ENCODE measurements at places on chromosomes 1 and 21.

DNA sequence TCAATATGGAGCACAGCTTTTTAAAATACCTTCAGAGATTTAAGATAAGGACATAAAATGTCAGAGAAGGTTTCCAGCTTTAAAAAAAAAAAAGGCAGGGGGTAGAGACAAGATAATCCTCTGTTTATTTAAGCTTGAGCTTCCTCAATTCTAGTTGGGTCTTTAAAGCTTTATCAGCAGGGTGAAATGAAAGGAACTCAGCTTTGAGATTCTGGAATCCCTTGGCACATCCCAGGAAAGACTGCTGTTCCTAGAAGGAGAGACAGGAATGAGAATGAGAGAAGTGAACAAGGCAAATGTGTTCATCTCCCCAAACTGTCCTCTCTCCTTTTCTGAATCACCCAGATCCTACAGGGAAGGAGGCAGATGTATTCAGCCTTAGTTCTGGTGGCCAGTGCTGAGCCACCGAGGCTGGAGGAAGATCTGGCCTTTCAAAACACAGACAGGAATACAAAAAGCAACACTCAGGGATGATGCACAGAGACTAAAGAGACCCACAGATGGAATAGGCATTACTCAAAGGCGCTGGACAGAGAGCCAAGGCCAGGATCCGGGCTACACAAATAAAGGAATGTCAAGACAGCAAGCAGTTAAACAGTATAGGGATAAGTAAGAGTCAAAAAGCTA is 385.8 kb upstream of the DUSP10 start:
- no peak for DNase-seq

DNA sequence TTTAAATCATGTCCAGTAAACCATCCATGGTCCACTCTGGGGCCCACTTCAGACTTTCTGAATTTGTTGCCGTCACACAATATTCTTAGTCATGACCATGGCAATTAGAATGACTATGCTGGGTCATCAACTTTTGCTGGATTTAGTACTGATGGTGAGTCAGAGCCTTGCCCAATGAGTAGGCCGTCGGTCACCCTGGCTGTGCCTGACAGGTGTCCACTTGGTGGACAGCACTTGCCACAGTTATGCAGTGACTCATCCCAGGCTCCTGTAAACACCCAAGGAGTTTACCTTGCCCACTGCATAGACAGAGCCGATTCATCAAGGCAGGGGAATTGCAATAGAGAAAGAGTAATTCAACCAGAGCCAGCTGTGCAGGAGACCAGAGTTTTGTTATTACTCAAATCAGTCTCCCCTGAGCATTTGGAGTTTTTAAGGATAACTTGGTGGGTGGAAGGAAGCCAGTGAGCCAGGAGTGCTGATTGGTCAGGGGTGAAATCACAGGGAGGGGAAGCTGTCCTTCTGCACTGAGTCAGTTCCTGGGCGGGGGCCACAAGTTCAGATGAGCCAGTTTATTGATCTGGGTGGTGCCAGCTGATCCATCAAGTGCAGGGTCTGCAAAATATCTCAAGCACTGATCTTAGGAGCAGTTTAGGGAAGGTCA is 333.8 kb downstream of the PTPRU start:
- DNase-seq, result peak; percentile 17

- no peak for DNase-seq
These were observed 12.9 kb downstream of the EPHA8 start for GRCh38 chr1:22576150-22576544.

DNA sequence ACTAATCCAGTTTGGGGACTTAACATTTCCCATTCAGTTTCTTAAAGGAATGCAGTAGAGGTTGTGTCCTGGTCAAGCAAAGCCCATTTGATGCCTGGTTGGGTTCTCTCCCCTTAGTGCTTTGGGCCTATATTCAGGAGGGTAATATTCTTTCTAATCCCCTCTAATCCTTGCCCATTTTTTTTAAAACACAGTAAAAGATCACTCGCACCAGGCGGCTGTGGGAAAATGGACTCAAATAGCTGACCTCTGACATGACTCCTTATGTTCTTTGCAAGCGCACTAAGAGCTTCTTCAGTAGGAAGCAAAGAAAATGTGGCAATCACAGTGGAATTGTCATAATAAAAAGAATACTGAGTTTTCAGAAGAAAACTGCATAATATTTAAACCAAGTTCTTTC is 49.9 kb downstream of the WNT2B start:
- DNase-seq, result no peak

DNA sequence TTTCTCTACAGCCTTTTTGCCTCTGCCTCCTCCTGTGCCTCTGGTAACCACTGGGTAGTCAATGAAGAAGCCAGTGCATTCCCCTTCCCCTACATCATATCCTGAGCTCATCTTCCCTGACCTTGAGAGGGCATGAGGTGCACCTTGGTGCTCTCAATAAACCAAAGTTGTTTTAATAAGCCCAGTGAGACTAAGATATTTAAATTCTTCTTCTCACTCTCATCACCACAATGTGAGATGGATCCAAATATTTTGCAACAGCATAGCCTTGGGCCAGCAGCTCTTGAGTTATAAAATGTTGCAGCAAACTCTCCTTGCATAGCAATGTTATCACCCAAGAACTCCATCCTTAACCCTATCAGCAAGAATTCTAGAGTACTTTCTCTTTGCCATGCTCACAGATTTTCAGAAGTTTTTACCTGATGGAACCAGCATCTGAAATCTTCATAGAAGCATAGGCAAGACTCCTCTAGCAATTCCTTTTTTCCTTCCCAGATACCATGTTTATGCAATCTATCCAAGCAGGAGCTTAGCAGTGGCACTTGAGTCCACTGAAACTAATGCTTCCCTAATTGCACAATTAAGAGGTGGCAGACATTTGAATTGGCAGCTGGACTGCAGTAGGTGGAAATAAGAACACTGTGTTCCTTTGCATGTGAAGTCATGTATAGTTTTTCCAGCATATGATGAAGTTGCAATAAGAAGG is 36.8 kb downstream of the CDC7 start:
- no peak for DNase-seq

DNA sequence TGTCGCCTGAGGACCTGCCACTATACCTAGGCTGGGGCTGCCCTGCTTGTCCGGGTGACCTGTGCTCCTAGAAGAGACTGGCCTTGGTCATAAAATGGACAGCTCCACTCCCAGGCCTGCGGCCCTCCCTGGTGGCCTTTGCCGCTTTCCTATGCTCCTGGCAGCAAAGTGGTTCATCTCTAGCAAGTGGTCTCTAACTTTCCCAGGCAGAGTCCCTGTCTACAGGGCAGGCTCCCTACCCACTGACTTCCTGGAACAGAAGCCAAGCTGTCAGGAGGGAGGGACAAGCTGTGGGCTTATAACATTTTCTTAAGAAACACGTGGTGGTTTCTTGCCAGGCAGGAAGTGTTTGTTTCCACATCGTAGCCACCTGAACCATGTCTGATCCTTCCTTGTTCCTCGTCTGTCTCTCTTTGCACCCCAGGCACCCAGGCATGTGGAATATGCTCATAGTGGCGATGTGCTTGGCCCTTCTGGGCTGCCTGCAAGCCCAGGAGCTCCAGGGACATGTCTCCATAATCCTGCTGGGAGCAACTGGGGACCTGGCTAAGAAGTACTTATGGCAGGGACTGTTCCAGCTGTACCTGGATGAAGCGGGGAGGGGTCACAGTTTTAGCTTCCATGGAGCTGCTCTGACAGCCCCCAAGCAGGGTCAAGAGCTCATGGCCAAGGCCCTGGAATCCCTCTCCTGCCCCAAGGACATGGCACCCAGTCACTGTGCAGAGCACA is 10.1 kb downstream of the H6PD start:
- DNase-seq, result no peak

DNA sequence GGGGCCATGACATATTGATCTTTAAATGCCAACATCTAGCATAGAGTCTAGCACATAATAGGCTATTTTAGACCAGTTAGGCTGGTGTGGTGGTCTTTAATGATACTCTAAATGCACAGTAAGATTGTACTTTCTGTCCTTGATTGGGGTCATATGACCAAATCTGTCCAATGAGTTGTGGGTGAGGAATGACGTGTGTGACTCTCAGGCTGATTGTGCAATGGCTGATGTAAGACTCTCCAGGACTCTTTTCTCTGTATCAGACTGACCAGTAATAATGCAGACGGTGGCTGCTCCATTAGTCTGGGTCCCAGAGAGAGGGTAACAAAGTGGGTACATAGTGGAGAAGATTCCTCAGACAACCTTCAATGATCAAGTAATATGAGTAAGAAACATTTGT is 541.6 kb upstream of the CAMK1G start:
- no peak for DNase-seq

DNA sequence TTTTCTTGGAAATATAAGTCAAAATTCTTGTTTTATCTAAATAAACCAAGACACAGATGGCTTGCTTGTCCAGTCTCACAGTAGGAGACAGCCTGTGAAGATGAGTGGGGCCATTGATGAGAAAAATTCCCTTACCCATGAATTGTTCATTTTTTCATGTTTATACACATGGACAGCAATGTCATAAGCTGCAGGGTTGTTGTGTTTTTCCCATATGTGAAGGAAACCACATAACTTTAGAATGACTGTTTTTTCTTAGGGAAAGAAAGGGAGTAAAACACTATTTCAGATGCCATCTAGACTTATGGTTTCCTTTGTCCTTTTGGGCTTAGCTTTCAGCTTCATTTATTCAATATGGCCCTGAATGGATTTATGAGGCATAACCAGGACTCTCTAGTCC is 622.5 kb upstream of the NR5A2 start:
- no peak for DNase-seq

DNA sequence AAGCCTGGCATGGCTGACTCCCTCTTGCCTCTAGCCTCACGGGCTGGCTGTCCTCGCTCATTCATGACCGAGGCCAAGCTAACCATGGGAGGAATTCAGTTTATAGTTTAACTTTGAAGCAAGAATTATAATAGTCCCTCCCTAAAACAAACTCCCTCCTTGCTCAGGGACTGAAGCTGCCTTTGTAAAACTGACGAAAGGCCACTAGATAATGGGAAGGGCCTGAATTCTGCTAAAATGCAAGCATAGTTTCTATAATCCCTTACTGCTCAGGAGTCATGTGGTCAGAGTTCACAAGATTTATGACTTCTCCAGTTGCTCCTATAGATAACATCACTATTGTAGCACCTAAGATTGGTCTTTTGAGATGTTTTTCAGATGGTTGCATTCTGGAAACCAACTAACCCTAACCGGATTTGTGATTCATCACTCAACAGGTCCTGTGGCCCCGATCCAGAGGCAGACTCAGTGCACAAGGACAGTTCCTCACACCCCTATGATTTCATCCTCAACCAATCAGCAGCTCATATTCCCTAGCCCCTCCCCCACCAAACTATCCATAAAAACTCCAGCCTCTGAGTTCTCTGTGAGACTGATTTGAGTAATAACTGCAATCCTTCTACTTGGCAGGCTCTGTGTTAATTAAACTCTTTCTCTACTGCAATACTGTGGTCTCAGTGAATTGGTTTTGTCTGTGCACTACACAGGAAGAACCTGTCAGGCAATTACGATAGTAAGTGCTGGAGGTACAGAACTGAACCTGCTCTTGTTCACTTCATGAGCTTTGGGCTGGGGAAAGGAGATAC is 26.4 kb downstream of the HHIPL2 start:
- DNase-seq, result no peak

- DNase-seq, result no peak
These were observed 2.5 kb downstream of the PPP1R15B start for GRCh38 chr1:204409123-204409522.

- no peak for DNase-seq
These were observed 30.3 kb downstream of the IGSF21 start for GRCh38 chr1:18137759-18138345.

- DNase-seq, result no peak
These were observed 8.1 kb downstream of the SLC44A3 start for GRCh38 chr1:94828251-94828650.

GRCh38 chr1:60463146-60463545 is 389.6 kb upstream of the C1orf87 start:
- DNase-seq, result no peak

GRCh38 chr1:13881385-13882088 is 181.5 kb downstream of the PRDM2 start:
- no peak for DNase-seq

DNA sequence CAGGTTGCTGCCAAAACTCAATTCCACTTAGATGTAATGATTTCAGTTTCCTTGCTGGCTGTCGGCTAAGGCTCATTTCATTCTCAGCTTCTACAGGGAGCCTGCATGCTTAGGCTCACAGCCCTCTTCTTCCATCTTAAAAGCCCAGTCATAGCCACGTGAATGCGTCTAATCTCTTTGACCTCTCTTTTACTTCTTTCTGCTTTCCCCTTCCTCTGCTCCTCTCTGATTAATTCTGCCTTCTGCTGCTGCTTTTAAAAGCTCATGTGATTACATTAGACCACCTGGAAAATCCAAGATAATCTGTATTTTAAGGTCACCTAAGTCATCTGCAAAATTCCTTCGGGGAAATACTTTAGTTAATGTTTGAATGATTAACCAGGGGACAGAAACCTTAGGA is 812.8 kb upstream of the BRINP3 start:
- peak; percentile 2 for DNase-seq

DNA sequence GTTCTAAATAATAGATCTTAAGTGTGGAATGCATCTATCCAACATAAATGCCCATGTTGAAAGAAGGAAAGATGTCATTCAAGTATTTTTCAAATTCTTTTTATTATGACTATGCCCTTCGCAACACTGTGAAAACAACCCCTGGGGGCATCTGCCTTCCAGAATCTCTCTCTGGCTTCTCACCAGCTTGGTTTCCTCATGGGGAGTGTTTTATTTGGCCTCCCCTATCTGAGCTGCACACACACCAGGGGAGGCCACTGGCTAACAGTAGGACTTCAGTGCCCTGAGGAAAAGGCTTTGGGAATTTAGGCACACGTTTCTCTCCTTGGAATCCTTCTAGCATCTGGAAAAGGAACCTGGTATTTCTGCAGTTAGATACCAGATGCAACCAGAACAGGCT is 130.6 kb downstream of the EDEM3 start:
- no peak for DNase-seq

GRCh38 chr1:204350857-204351573 is 8.7 kb downstream of the PLEKHA6 start:
- DNase-seq, result no peak

GRCh38 chr1:110050602-110051261 is 16.3 kb downstream of the STRIP1 start:
- DNase-seq, result no peak

GRCh38 chr1:209318181-209319056 is 265.1 kb upstream of the CAMK1G start:
- DNase-seq, result no peak
